ENCODE measurements at places on chromosomes 3 and 15.

- no peak for DNase-seq
These were observed 261.0 kb downstream of the ADAMTSL3 start for GRCh38 chr15:83914906-83915305.

DNA sequence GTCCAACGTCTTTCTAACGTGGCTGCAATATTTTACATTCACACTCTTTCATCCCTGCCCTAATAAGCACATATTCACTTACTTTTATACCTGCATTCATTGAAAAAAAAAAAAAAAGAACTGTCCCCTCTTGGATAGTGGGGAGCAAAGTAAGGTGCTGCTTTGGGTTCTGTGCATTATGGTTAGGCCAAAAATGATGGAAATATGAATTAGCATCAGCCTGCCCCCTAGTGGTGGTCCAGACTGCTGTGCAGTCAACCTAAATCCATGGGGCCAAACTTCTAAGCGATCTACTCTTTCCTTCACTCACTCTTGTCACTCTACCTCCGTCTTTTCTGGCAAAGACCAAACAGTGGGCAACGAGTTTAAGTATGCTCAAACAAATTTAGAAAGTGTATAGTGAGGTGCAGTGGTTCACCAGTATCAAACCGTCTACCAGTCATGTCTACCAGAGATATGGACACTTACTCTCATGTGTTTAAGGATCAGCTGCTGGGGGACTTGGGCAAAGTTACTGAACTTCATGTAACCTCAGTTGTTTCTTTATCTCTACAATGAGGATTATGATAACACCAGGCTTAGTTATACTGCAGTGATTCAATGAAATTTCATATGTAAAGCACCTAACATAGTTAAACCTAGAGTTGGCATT lies 61.5 kb upstream of the GRM7 start:
- DNase-seq = peak; percentile 41

DNA sequence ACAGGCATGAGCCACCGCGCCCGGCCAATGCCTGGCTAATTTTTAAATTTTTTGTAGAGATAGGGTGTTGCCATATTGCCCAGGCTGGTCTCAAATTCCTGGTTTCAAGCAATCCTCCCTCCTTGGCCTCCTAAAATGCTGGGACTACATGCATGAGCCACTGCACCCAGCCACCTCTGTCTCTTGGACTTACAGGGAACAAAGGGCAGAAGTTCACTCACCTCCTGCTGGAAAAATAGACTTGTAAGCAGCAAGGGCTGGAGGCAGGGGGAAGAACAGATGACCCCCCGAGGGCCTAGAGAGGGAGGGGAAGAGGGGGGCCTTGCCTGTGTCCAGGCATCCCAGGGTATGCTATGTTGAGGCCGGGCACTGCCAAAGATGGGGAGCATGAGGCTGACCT lies 22.2 kb downstream of the DUSP7 start:
- DNase-seq = no peak

- DNase-seq = no peak
These were observed 80.9 kb upstream of the RPL32 start for GRCh38 chr3:12922306-12922705.

GRCh38 chr15:73767806-73768501 lies 14.8 kb upstream of the INSYN1 start:
- no peak for DNase-seq

DNA sequence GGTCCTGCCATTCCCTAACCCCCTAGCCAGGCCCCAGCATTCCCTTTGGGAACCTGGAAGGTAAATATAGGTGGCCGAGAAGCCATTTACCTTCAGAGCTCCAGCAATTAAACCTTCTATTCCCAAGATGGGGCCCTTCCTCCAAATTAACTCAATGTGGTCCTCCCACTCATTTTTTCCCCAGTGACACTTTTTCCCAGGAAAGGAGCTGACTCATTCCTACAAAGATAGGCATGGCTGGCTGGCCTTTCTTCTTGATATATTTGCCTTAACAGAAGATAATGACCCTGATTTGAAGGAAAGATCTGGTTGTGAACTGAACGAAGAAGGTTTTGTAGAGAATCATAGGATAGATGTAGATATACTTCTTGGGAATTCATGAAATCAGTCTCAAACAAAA lies 279.0 kb upstream of the VEPH1 start:
- DNase-seq = no peak

GRCh38 chr3:179969525-179969924 lies 67.2 kb downstream of the PEX5L start:
- no peak for DNase-seq

DNA sequence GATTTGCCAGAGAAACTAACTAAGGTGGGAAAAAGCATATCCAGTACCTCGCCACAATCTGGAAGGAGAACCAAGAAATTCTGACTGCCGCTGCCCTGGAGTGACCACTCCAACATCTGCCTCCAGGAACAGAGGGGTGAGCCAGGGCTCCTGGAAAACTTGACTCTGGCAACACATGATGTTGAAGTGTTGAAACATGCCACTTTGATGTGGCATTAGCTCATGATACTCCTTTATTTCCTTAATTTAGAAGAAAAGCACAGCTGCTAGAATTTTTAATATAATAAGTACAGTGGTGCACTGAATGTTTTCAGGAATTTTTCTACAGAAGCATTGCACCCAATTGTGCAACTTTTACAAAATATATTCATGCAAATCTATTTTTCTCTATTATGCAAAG lies 109.9 kb upstream of the BCL6 start:
- DNase-seq = no peak

GRCh38 chr3:51687431-51688205 lies 16.6 kb downstream of the TEX264 start:
- DNase-seq = no peak

DNA sequence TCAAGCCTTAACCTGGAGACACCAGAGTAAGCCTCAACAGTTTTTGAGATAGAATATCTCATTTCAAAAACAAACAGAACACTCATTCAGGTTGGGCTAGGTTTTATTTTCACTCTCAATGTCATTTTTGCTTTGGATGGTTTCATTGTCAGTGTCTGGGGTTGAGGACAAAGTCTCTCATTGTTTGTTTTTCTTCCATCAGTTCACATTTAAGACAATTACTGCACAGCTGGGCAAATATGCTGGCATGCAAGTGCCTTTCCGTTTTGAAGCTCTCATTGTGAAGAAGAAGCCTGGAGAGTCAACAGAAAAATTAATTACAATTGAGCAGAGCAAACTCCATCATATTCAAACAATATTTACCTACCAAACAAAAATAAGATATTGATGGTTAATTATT lies 1050.0 kb downstream of the TBL1XR1 start:
- no peak for DNase-seq

DNA sequence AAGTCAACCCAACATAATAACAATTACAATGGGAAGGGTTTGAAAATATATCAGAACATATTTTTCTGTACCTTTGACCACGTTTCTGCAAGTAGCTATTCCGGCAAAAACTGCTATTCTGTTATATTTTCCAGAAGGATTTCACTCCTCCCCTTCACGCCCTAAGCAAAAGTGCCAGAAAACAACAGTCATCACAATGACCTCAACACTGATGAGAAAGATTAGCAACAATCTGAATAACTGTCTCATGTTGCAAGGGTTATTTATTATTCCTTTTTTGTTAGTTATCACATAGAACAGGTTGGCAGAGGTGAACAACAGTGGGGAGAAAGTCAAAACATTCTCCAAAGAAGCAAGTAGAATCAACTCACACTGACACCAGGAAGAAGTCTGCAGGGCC lies 269.4 kb upstream of the ARRDC4 start:
- no peak for DNase-seq

- no peak for DNase-seq
These were observed 64.9 kb downstream of the IQSEC1 start for GRCh38 chr3:13008155-13008995.

GRCh38 chr15:29618586-29618985 lies 203.7 kb downstream of the TJP1 start:
- DNase-seq = no peak

DNA sequence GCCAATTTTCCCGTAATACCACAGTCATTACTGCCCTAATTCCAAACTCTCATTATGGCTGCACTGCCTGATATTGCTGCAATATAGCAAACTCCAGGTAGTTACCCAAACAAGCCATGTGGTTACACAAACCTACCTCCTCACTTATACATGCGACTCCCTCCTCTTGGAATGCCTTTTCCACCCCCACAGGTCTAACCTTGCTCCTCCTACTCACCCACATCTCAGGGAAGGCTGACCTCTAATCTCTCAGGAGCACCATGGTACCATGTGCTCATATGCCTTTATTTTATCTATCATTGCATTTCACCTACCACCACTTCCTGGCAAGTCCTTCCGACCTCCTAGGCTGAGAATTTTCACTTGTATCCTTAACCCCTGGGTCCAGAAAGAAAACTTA lies 2.9 kb downstream of the RBPMS2 start:
- DNase-seq = no peak

DNA sequence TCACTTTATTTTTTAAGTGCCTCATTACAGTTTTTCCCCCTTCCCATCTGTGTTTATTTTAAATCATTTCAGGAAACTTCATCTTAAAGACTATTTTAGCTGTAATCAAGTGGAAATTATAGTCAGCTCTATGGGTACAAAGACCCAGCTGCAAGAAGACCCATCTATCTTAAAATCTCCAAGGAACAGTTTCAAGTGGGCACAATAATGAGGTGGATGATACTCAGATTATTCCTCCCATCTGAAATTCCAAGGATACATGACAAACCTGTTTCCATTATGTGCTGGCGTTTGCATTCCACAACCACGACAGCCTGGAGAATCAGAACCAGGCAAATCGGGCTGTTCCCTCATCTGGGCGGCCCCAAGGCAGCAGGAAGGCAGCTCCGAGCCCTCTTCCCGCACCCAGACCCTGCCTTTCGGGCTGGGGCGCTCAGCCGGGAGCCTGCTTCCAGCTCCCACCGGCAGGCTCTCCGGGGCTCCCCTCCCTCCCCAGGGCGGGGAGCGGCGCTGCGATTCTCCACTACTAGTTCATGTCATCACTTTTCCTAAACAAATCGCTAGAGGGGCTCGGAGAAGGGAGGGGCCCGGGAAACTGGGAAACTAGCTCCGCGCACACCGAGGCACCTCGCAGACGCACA lies at the start of gene MGLL:
Gene MGLL, minus strand, starts transcription at position 475 of the 641 bp plus-strand sequence. Its CDS starts 197 bp downstream, at position 278.
- DNase-seq = peak; percentile 34

DNA sequence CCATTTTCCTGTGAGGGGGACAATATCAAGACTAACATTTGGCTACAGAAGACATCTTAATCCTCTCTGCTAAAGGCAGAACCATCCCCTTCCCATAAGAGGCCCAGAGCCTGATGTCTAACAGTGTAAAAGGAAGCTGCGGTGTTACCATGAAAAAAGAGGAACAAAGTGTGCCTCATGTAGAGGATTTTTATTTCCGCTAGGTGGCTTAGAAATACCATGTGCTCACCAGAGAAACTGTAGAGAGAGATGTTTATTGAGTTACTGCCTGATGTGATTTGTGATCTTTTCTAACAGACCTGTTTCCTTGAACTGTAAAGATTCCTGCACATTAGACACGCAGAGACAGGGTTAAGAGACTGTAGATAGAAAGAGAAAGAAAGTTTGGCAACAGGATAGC lies 22.0 kb downstream of the OR5H15 start:
- DNase-seq = no peak

DNA sequence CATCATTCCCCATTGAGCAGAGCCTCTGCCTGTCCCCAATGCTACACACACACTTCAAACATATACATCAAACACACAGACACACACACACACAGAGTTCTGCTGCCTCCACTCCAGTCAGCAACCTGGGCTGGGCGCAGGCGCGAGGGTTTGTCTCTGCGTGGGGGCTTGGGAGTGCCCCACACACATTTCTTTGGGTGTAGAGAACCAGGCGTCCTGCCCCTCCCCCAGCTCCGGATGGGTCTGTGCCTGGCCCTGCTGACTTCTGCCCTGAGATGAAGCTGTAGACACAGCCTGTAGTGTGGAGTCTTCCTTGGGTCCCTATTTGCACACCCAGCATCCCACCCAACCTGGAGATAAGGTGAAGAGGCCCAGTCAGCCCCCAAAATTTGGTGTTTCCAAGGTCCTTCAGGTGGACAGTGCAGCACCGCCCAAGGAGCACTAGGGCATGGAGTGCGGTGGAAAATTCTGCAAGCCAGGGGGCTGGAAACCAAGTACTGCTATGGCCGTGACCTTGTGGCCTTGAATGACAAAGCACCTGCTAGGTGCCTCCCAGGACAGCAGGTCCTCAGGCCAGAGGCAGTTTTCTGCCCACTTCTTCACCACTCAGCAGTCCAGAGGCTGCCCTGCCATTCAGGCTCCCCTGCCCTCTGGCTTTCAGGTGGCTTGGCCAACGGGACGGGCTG lies 26.8 kb downstream of the FBXW12 start:
- DNase-seq = no peak

- no peak for DNase-seq
These were observed 161.7 kb upstream of the HES1 start for GRCh38 chr3:193974191-193974652.

DNA sequence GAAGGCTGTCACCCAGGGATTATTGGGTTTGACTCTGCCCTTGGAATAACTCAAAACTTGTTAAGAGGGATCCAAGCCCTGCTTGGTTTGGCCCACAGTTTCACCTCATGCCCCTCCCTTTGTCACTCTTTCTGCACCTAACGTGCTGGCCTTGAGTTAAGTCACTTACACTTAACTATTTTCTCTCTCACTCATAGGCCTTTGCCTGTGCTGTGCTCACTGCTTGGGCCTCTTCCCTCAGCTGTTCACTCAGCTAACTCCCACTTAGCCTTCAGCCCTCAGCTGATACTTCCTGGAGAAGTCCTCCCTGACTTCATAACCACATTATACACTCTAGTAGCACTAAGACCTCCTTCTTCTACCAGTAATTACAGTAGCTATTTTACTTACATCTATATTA lies 133.3 kb downstream of the CMSS1 start:
- no peak for DNase-seq

DNA sequence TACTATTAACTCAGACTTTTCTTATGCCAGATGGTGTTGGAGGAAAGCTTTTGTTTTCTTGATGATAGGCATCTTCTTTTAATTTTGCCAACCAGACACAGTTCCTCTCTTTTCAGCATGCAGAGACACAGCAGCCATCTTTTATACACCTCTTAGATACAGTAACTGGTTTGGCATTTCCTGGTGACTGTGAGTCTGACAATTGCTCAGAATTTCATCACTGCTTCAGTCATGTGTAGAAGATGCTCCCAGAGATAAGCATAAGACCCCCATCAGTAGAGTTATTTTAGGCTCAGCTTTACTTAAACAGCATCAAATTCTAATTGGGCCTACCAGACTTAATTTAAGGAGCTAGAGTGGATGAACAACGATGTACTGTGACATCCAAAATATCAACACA lies 779.0 kb downstream of the SQOR start:
- DNase-seq = no peak

- DNase-seq = no peak
These were observed 1037.9 kb downstream of the EPHA3 start for GRCh38 chr3:90145094-90145860.

DNA sequence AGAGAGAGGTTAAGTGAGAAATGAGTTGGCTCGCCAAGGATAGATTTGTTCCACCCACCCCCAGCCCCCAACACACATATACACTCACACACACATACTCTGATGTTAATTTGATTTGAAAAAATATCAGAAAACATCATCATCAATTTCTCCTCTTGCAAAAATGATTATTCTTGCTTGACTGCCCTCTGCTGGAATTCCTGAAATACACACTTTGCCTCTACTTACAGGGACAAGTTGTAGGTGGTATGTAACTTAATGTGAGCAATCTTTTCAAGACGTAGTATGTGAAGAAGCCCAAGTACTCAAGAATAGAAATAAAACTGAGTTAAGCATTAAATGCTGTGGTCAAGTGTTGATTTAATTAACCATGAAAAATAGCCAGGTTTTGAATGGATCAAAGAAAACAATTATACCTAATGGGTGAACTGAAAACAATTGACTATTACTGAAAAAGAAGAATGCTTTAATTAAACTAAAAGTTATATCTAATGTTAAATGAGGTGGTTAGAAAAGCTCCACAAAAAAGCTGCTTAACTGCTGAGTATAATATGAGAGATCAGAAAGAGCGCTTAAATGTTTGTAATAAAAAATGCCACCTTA lies 46.6 kb upstream of the MDFIC2 start:
- DNase-seq = peak; percentile 23
